ENCODE measurements at places on chromosomes 5 and 9. TPM values are rescaled to one million over a fixed set of nuclear protein-coding genes. Genes with fewer than 3 reads are reported as not detected.

SH3TC2 gene
- total RNA-seq, result 0.92 TPM

AGXT2 gene
- not detected for total RNA-seq

NR4A3 gene
- 1.7 TPM for total RNA-seq

DNA sequence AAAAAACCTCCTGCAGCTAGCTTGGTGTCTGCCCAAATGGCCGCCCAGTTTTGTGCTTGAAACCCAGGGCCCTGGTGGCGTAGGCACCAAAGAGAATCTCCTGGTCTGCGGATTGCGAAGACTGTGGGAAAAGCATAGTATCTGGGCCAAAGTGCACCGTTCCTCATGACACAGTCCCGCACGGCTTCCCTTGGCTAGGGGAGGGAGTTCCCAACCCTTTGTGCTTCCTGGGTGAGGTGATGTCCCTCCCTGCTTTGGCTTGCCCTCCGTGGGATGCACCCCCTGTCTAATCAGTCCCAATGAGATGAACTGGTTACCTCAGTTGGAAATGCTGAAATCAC is 83.0 kb upstream of the JAK2 start:
- DNase-seq, result no peak

- DNase-seq, result no peak
These were observed 33.7 kb downstream of the GLDC start for GRCh38 chr9:6611865-6612264.

- no peak for DNase-seq
These were observed 1834.5 kb downstream of the EFNA5 start for GRCh38 chr5:105836268-105836667.

DNA sequence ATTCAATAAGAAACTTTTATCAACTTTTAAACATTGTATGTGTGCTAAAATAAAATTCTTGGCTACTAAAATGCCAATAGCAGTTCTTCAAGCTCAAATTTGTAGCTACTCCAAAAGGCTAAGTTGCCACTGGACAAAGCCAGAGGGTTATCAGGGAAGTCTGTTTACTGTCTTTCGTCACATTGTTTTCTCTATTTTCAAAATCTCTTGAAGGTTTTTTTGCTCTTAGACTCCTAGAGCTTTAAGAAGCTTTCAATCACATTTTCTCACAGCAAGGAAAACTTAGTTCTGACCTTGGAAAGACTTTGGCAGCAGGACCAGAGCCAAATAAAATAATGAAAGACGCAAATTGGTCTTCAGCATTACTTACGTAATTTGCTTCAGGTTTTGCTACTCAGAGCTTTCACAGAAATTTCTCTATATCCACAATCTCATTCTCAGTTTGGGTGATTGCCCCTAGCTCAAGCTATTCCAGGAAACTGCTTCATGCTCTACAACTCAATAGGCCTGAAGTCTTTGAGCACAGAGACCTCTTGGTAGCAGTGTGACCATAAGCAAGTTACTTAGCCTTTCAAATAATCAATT is 257.7 kb downstream of the GABRG2 start:
- no peak for DNase-seq
